ENCODE measurements at places on chromosomes 16 and 17.

- peak; percentile 75 for DNase-seq
Observed at GRCh38 chr17:66200685-66201092, 8.8 kb upstream of the CEP112 start.

- DNase-seq, result no peak
Observed at GRCh38 chr17:74290340-74290739, 16.3 kb downstream of the DNAI2 start.

DNA sequence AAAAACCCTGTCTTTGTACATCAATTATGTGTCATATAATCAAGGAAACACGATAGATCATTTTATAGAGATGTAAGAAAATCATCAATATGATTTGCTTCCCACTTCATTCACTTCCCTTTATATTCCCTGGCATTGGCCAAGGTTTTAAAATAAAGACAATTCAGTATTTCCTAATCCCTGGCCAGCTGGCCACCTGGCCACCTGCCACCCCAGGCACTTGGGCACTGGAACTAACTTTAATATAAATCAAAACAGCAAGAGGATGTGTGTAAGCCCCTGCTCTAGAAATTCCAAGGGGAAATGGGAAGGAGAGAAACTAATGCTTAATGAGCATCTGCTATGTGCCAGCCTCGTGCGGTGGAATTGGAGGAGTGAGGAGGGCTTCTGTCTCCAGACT, 58.6 kb upstream of the TOB1 start:
- no peak for DNase-seq

DNA sequence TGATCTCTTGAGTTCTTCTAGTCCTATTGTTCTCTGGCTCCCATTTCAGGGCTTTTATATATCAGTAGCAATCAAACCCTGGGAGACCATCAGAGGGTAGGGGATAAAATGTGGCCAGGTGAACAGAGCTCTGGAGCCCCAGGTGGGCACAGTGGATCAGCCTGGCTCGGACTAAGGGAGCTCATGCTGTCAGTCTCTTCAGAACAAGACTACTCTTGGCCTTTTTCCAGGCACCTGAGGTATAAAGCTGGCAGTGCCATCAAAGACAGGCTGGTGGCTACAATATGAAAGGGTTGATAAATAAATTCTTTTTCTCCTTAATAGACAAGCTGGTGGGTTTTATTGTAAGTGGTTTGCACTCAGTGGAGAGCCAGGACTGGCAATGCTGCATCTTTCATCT, 160.0 kb upstream of the CCL2 start:
- DNase-seq, result no peak

DNA sequence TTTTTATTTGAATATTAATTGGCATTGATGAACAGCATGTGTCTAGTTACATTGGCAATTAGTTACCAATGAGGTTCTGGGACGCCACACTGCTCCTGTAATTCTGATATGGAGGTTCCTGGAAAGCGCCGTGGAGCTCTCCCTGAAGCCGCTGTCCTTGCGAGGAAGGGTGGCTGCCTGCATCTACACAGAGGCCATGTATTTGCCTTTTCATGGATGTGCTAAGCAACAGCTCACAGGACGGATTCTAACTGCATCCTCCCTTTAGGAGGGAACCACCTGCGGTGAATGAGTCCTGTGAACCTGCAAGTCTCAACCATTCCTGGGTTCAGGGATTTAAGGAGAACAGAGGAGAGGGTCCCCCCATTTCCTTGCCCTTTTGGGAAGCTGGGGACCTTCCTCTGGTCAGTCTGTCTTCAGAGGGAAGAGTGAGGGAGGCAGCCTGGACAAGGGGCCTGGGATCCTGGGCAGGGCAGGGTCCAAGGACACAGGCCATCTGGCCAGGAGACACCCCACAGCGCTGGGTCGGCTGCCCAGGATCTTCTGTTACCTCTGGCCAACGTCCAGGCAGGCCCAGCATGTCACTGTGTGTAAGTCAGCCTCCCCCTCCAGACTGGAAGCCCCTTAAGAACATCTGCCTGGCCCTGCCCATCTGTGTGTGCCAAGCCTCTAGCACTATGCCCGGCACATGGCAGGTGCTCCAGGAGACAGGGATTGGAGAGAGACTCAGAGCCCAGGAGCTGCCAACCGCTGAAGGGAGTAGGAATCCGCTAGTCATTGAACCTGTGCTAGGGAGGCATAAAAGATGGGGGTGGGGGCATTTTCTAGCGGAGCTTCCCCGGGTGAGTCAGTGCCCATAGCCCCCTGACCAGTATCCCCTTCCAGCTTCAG, 314.1 kb upstream of the TNRC6C start:
- DNase-seq, result no peak

GRCh38 chr16:75555707-75556430, at the start of gene TMEM231:
Gene TMEM231, minus strand, starts transcription at chr16:75556252. Its CDS starts 43 bp downstream, at chr16:75556209.
- DNase-seq, result peak; percentile 97

- peak; percentile 78 for DNase-seq
Observed at GRCh38 chr17:48577946-48578615, at the start of gene HOXB4. Gene HOXB4, minus strand, starts transcription at chr17:48578350. Its CDS starts 31 bp downstream, at chr17:48578319.

DNA sequence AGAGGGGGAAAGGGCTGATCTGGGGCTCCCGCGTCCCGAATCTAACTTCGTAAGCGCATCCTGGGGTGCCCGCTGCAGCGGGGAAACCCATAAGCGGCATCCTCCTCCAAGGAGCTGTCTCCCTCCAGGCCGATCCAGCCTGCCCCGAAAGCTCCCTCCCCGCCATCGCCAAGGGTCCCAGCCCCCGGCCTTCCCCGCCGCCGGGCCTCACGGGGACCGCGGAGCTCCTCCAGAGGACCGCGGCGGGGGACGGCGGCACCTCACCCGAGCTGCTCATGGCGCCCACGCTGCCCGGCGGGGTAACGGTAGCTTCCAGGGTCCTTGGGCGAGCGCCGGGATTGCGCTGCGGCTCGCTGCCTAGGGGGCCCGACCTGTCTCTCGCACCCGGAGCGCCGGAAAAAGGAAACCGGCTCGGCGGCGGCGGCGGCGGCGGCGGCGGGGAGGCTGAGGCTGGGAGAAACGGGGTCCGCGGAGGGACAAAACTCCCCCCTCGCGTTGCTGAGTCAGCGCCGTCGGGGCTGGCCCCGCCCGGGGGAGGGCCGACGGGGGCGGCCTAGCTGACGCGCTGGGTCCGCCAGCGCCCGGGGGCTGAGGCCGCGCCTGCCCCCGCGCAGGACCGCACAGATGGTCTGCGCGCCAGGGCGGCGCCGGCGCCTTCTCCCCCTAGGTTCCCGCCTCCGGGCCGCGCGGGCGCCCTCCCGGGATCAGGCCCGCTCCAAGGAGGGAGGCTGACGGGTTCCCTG, at the start of gene BLMH:
BLMH (minus strand) TSS at position 402 of the 743 bp plus-strand sequence; CDS start at position 277, 125 bp downstream.
- peak; percentile 85 for DNase-seq

GRCh38 chr17:58283674-58284612, 3.2 kb upstream of the MPO start:
- no peak for DNase-seq

DNA sequence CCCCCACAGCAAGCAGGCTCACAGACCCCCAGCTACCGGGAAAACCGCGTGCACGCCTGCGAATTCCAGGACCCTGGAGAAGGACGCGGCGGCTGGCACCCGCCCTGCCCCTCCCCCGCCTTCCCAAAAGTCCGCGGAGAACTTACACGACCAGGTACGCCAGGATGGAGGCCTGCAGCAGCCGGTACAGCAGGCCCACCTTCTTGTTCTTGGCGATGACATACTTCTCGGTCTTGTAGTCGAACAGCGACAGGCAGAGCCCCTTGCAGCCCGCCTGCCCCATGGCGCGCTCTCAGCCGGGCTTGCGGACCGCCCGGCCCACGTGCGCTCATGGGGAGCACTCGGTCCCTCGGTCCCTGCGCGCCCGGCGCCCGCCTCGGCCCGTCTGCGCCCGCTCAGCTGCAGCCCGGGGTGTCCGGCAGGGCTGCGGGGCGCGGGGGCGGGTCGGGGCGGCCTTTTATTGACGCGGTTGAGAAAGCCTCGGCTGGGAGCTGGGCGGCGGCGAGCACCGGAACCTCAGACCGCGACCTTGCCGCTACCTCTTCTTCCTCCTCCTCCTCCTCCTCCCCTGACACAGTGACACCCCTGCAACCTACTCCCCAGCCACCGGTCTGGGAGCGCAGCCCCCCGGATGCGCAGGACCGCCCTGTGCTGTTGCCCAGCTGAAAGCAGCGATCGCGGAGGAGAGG, at the start of gene P2RX5:
P2RX5 (minus strand) TSS at position 433 of the 689 bp plus-strand sequence; CDS start at position 283, 150 bp downstream.
- DNase-seq, result peak; percentile 55

DNA sequence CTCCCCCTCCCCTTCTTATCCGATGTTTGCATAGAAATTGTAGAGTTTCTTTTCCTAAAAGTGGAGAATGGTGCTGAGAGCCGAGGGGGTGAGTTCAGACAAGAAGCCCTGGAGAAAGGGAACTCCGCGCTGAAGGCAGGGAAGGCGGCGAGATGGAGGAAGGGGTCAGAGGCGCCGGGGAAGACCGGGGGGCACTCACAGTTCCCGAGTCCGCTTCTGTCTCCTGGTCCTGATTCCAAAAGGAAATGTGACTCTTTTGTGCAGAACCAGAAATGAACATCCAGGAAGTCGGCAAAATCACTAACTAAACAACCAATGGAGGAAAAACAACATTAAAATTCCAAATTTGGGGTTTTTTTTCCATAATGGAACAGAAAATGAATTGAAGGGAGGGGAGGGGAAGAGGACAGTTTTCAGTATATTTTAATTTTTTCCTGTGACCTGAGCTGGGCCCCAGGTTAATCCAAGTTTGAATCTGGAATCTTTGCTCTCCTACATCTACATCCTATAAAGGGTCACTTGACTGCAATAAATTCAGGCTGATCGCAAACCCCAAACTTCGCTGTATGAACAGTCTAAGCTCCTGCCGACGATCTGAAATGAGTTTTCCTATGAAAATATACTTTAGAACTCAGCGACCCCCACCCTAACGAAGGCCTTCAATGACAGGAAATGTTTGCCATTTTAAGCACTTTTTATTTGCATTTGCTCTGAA, 252.3 kb downstream of the C16orf95 start:
- no peak for DNase-seq

DNA sequence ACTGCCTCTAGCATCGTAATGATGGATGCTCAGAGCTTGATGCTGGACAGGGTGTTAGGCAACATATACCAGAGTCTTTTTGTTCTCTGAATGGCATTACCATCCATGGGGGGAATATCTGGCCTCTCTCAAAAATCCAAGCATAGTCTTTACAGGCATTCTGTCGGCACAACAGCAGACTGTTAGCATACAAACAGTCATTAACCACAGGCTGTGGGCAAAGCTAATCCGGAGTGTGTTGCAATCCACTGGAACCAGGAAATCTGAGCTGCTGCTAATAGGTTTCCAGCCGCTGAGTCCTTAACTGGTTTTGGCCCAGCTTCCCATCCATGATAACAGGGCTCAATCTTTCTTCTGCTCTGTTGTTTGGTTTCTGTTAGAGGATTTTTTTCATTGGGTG, 371.9 kb downstream of the HS3ST3B1 start:
- no peak for DNase-seq

GRCh38 chr16:50002190-50002589, 22.8 kb upstream of the CNEP1R1 start:
- no peak for DNase-seq

DNA sequence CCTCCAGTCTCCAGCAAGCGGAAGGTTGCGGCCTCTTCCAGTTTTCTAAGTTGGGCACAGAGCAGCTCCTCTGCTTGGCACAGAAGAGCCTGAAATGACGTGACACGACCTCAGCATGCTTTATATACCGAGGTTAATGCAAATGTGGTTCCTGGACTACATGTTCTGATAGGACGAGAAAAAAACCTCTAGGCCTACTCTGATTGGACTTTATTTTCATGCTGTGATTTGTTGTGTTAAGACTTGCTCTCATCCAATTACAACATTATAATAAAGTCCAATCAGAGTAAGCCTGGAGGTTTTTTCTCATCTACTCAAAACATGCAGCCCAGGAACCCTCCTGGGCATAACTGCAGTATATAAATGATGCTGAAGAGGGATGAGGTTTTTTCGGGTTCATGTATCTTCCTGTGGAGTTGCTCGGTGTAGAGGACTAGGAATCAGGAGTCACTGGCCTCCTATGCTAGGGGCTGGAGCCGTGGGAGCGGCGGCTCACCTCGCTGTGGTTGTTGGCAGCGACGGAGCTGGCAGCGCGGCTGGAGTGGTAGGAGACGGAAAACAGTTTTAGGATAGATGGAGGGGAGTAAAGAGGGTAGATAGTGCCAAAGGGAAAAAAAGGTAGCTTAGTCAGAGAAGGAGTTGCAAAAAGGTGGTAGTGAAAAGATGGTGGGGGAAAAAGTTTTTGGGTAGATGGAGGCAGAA, 878.0 kb downstream of the KCNJ18 start:
- DNase-seq, result no peak

DNA sequence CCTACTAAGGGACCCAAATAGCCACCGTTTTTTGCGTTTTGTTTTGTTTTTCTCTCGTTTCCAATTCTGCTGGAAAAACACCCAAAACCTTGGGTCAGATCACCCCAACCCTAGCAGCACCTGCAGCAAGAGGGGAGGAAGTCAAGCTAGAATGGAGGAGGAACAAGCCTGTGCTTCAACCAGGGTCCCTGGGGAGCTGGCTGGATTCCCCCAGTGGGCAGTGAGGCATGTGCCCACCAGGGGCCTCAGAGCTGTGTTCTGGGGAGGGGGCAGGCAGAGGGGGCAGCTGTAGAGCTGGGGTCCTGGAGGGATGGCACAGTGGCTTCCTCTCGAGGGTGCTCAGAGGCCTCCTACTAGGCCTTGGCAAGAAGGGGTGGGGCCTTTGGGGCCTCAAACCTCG, 6.5 kb downstream of the CD79B start:
- DNase-seq, result no peak

GRCh38 chr17:43667947-43668348, 6.2 kb upstream of the MEOX1 start:
- DNase-seq, result no peak

DNA sequence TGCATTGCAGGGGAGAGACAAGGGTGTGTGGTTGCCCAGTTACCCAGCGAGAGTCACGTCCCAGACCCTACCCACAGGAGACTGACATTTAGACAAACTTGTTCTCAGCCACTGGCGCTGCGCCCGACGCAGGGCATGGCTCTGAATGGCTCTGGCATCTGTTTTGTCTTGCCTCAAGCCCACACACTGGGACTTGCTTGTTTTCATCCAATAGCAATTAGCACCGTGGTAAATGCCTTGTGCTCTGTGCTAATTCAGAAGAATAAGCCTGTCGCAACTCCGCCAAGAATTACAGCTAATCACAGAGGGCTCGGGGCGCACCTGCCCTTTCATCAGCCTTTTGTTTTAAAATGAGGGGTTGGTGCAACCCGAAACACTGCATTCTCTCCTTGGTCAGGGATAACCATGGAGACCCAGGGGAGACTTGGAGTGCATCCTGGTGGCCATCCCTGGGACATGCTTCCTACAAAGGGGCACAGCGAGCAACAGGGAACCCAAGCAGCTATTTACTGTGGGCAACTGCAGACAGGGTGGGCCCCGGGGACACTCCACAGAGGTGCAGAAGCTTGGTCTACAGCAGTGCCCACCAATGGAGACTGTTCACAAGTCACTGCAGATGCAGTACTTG, 220.6 kb upstream of the ZFHX3 start:
- DNase-seq, result no peak

- DNase-seq, result no peak
Observed at GRCh38 chr17:21357281-21357680, 18.9 kb upstream of the KCNJ12 start.

DNA sequence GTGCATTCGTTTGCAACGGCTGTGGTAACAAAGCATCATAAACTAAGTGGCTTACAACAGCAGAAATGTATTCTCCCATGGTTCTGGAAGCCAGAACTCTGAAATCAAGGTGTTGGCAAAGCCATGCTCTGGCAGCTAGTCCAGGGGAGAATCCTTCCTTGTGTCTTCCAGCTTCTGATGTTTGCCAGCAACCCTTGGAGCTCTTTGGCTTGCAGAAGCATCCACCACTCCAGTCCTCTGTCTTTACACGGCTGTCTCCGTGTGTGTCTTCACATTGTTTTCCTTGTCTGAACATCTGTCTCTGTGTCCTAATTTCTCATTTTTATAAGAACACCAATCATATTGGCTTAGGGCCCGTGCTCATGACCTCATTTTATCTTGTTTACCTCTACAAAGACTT, 265.3 kb upstream of the HSBP1 start:
- DNase-seq, result no peak
